ENCODE measurements at places on chromosomes 1 and 21. TPM values are rescaled to one million over a fixed set of nuclear protein-coding genes. Genes with fewer than 3 reads are reported as not detected.

Gene FAM151A
- 2.8 TPM for polyA plus RNA-seq

Gene SH2D5
- polyA plus RNA-seq, result 0.22 TPM

Gene DNASE2B
- polyA plus RNA-seq, result 0.16 TPM

Gene GJB4
- polyA plus RNA-seq, result 0.10 TPM

Gene NBPF1
- polyA plus RNA-seq, result 59.5 TPM

Gene RXFP4
- 0.34 TPM for polyA plus RNA-seq

Gene ZSCAN20
- 2.4 TPM for polyA plus RNA-seq

Gene PFDN2
- polyA plus RNA-seq, result 72.5 TPM

Gene NTNG1
- polyA plus RNA-seq, result 4.9 TPM

Gene CFH
- polyA plus RNA-seq, result 16.4 TPM

Gene CYB5RL
- 8.2 TPM for polyA plus RNA-seq

Gene UBE2J2
- 52.9 TPM for polyA plus RNA-seq

Gene UAP1
- polyA plus RNA-seq, result 63.2 TPM

Gene OPRD1
- 1.5 TPM for polyA plus RNA-seq

GRCh38 chr1:218339267-218339831 lies 5.8 kb upstream of the TGFB2 start:
- DNase-seq, result no peak

DNA sequence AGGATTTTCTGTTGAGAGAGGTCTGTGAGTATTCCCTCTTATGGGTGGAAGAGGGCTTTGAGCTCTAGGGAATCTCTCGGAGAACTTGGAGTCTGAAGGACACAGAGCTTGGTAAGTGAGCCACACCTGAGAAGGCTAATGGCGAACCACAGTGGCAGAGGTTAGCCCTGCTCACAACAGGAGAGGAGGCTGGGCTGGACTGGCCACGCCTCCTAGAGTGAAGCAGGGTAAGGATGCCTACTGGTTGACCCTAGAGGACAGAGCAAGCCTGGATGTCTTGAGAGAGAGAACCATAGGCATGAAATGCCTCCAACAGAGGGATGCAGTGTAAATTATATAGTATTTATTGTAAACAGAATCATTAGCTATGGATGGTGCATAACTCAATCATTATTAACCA lies 232.6 kb downstream of the PCP4 start:
- DNase-seq, result no peak

- DNase-seq, result no peak
Measured at GRCh38 chr1:168734946-168735345, 5.9 kb upstream of the DPT start.

DNA sequence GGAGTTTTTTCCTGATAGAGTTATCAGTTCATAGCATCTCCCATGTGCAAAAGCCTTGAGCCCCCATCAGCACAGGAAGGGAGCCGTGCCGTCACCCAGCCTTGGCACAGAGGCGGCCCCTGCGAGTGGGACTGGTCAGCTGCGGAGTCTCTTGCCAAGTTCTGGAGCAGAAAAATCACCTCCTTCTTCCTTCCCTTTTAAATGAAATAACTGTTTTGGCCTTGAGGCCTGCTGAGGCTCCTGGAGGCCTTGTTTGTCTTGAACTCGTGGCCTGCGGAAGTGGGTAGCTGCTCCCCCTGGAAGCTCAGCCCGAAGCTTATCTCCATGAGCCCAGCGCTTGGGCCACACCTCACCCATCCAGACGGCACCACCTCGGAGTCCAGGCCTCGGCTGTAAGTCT lies 145.7 kb upstream of the TMEM51 start:
- DNase-seq, result no peak

DNA sequence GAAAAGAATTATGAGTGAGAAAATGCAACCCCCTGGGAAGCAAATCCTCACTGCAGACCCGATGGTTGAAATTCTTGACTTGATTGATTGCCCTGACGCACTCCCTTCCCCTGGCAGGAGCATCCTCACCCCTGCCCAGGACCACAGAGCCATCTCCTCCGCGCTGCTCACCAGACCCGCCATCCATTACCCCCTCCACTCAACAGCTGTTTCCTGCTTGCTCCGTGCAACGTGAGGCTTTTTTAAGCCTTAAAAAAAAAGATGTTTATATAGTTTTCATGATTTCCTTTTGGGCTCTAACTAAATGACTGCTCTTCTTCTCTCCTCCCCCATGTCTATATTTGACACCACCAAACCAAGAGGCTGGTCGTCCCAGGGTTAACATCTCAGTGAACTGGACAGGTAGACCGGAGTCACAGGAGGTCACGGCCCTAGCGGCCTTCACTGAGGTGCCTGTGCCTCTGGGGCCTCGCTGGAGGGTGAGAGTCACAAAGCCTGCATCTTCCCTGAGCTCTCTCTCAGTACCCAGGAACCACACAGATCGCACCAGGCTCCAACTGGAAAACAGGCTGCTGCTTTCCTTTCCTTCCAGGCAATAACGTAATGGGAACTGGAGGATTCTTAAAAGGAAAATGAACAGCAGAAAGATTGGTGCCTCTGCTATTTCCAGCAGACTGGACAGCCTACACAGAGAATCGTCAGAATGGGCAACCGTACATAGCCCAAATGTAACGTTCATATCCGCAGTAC lies 49.8 kb downstream of the ZBTB18 start:
- DNase-seq, result no peak

- no peak for DNase-seq
Measured at GRCh38 chr1:237748171-237748960, 142.4 kb downstream of the ZP4 start.

GRCh38 chr1:160136926-160137200 lies 14.5 kb upstream of the ATP1A4 start:
- no peak for DNase-seq

- no peak for DNase-seq
Measured at GRCh38 chr1:62011006-62011405, 183.6 kb upstream of the L1TD1 start.

DNA sequence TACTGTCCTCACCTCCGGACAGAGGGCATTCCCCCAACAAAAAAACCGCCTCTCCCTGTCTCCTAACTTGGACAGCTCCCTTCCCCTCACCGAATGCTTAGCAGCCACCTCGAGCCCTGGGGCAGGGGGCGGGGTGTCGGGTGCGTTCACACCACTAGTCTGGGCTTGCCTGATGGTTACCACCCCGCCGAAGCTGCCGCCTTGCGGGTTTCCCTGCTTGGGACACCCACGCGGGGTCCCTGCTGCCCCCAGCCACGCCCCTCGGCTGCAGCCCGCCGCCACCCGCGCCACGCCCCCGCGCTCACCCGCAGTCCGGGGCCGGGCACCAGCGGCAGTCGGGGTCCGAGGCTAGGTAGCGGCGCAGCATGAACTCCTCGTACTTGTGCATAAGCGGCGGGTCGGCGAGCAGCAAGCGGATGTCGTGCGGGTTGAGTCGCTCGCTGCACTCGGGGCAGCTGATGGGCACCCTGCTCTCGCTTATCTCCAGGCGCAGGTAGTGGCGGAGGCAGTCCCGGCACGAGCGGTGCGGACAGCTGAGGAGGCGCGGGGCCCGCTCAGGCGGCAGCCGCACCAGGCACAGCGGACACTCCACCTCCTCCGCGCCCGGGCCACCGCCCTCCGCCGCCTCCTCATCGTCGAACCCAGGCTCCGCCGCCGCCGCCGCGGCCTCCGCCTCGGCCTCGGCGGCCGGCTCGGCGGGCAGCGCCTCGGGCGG lies 706 bp downstream of the RNF19B start:
- DNase-seq, result peak; percentile 72

DNA sequence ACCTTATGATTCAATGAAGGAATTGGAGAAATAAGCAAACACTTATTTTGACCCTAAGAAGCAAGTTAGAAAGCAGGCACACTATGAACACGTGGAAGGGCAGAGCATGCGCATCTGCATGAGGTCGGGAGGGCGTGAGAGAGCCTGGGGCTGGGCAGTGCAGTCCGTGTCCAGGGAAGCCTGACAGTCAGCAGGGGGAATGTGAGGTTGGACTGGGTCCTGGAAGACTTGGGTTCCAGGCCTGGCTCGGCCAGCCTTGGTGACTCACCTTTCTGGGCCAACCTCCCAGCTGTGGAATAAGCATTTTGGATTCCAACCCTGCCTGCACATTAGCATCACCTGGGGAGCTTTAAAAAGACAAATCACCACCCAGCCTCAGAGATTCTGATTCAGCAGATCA lies 26.6 kb upstream of the LMX1A start:
- DNase-seq, result no peak

- DNase-seq, result no peak
Measured at GRCh38 chr1:212873518-212873917, 15.4 kb downstream of the FLVCR1 start.

- DNase-seq, result no peak
Measured at GRCh38 chr1:15684468-15685291, 560 bp downstream of the PLEKHM2 start.

- DNase-seq, result no peak
Measured at GRCh38 chr1:33719771-33720670, 143.9 kb upstream of the HMGB4 start.

DNA sequence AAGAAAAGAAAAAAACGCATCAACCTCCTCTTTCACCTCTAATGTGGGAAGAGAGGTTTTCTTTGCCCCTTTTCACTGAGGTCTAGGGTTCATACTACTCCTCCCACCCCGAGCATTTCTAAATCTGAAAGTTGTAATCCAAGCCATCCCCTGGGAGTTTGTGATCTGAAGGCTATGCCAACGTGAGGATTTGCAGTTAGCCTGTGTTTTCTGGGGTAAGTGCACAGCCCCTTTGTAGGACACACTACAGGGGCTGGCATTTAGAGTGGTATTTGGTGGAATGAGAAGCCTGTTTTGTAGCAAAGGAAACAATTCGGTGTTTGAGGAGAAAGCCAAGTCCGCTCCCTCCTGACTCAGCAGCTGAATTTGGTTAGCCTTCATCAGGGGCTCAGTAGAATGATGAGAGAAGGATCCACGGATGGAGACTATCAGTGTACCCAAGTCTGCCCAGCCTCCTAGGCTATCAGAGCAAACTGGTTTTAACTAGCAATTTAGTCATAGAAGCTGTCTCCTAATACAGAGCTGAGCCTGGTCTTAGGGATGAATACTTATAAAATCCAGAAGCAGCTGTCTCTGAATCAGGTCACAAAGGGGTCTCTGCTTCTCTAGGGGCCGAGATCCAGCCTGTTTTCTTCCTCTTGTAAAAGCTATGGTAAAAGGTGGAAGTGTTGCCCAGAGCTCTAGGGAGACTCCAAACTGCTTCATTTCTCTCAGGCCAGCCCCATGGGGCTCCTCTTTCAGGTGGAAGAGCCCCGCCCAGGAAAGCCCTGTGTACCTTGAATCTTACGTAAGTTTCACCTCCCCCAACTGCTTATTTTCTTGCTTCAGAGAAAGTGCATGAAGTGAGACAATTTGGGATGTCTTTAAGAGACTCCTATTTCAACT lies 2.1 kb downstream of the PCP4L1 start:
- DNase-seq, result peak; percentile 86

- DNase-seq, result no peak
Measured at GRCh38 chr21:17602874-17603273, 9.8 kb downstream of the BTG3 start.

DNA sequence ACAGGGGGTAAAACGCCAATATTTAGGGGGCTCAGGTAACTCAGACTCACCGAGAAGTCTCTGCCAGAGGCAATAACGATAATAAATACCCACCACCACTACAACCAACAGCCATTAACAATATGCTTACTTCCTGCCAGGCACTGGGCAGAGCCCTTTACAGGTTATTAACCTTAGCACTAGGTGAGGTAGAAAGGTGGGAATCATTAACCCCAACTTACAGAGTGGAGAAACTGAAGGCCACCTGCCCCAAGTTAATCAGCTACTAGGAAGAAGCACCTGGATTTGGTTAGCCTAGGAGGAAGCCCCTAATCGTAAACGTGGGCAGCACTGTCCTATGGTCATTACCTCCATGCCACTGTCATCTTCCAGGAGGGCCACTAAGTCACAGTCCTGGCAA lies 110.0 kb downstream of the UBR4 start:
- no peak for DNase-seq

DNA sequence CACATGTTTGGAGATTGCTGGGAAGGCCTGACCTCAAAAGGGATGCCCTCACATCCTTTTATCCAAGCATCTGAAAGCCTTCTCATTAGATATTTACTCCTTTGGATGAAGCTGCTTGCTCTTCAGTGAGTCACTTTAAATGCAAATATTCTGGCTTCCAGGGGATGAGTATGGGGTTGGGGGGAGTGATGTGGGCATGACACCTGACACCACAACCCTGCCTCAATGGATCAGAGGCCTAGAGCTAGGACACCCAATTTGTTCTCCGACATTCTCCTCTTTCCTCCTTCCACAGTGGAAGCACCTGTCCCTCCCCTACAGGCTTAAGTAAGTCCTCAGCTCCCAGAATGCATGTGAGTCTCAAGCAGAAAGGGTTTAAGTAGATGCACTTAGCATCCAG lies 238.3 kb downstream of the OMA1 start:
- DNase-seq, result no peak

Data from large intestine (tissue), 12 donors.